Kidney (tissue), 22 donors: ENCODE measurements at places on chromosomes 13 and 19. TPM values are rescaled to one million over a fixed set of nuclear protein-coding genes. Genes with fewer than 3 reads are reported as not detected.
A peak's percentile ranks its signal among the peaks of the same experiment; 100 is the strongest.

ITPKC gene
- polyA plus RNA-seq, result 14.3 TPM

NLRP7 gene
- polyA plus RNA-seq, result not detected

DNA sequence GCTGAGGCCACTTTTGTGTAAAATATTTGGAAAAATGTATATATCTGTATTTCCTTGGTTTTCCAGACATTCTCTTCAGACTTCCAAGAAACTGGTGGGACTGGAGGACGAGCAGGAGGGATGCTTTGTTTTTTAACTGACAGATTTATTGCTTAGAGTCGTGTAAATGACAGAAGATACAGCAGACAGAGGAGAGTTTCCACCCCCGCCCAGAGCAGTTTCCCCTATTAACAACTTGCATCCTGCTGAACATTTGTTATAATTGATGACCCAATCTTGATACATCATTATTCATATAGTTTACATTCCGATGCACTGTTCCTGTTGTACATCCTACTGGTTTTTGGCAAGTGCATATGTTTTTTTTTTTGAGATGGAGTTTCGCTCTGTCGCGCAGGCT is 7.1 kb upstream of the DOCK6 start:
- no peak for DNase-seq

- no peak for DNase-seq
Observed at GRCh38 chr13:114065926-114066774, 66.3 kb downstream of the RASA3 start.

DNA sequence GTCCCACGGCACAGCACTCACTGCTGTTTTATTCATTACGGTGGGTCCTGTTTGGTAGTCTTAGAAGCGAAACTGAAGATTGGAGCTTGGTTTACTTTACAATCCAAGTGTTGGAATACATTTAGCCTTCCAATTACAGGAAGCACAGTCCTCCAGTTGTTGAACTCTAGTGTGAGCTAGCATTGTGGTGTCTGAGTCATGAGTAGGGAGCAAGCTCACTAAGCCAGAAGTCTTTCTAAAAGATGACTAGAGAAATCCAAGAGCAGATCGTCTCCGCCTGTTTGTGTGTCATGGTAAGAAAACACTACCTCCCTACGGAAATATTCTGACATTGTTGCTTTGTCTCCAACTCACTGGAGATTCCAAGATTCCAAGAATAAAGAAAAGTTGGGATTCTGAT is 10.1 kb upstream of the SHISA2 start:
- no peak for DNase-seq

DNA sequence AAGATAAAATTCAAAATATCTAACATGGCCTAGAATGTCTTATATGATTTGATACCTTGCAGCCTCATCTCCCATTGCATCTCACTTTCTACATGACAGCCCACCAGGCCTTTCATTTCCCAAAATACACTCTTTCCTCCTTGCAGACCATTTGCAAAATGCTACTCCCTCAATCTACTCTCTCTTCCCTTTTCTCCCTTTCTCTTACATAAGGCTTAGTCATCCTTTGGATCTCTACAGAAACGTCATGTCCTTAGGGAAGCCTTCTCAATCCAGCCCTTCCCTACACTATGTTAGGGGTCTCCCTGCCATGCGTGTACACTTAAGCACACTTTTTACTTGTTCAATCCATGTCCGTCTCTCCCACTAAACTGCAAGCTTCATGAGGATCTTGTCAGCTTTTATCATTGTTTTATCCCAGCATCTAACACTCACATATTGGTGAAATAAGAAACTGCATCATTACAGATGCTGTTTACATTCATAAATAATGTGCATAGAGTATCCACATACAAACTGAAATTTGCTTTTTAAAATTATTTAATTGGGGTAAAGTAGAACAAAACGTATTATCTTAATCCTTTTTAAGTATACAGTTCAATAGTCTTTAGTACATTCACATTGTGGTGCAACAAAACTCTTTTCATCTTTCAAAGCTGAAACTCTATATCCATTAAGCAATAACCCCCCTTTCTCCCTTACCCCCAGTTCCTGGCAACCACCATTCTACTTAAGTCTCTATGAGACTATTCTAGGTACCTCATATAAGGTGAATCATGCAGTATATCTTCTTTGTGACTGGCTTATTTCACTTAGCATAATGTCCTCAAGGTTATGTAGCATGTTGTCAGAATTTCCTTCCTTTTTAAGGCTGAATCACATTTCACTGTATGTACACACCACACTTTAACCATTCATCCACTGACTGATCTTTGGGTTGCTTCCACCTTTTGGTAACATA is 11.5 kb upstream of the WBP4 start:
- DNase-seq, result no peak

DNA sequence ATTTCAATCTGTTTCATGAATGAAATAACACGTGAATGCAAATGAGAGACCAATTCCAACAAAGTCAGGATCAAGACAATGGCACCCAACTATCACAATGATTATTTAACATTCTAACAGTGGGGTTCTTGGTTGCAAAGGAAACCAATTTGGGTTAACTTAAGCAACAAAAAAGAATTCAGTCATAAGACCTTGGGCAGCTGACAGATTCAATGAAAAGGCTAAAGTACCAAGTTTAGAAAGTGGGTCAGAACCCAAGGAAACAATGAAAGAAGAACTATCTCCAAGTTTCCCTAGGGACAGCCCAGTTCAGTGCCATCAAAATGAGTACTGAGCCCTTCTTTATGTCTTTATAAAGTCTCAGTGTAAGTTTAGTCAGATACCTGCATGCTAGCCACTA is 17.5 kb upstream of the SIGLEC14 start:
- no peak for DNase-seq

GRCh38 chr19:7287722-7288121 is 6.5 kb downstream of the INSR start:
- peak; percentile 26 for DNase-seq

DNA sequence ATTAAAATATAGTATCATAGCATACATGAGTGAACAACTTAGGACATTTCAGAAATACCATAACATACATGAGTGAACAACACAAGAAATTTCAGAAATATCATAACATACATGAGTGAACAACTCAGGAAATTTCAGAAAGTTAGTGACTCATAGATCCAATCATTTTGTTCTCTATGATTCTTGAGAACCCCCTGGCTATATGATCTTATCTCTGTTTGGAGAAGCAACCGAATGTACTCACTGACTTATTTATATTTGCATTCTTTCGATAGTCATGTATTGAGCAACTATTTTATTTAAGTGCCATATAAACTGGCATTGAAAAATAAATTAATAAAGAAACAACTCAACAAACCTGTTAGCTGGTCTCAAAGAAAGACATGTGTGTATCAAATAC is 251.1 kb downstream of the EFNB2 start:
- no peak for DNase-seq
